B cell (primary cell): ENCODE measurements at places on chromosomes 3 and 15. TPM values are rescaled to one million over a fixed set of nuclear protein-coding genes. Genes with fewer than 3 reads are reported as not detected.

TPRG1 gene
- polyA plus RNA-seq: 0.21 TPM in 1 of 2 replicates, not detected in the other

CGNL1 gene
- polyA plus RNA-seq: 0.03 TPM in 1 of 2 replicates, not detected in the other

TMF1 gene
- 6.8 and 12.2 TPM in 2 replicates for polyA plus RNA-seq

DLG1 gene
- polyA plus RNA-seq: 23.4 and 32.5 TPM in 2 replicates

ROPN1B gene
- not detected in 2 replicates for polyA plus RNA-seq

RARB gene
- polyA plus RNA-seq: not detected in 2 replicates

SIDT1 gene
- polyA plus RNA-seq: 53.2 and 61.2 TPM in 2 replicates

ZNF445 gene
- polyA plus RNA-seq: 2.5 and 2.6 TPM in 2 replicates

RAD51 gene
- polyA plus RNA-seq: 0.61 and 0.67 TPM in 2 replicates

AGTR1 gene
- not detected in 2 replicates for polyA plus RNA-seq

ACP3 gene
- 0.19 and 0.36 TPM in 2 replicates for polyA plus RNA-seq

FEZF2 gene
- not detected in 2 replicates for polyA plus RNA-seq

ARGFX gene
- polyA plus RNA-seq: not detected in 2 replicates

HRG gene
- polyA plus RNA-seq: not detected in 2 replicates

BAHD1 gene
- 12.2 and 15.0 TPM in 2 replicates for polyA plus RNA-seq

OCA2 gene
- polyA plus RNA-seq: 0.09 TPM in 1 of 2 replicates, not detected in the other

PROS1 gene
- 0.03 TPM in 1 of 2 replicates, not detected in the other for polyA plus RNA-seq

MRPL46 gene
- polyA plus RNA-seq: 10.0 and 14.3 TPM in 2 replicates

PLA2G4B gene
- polyA plus RNA-seq: 28.8 and 33.2 TPM in 2 replicates

MOBP gene
- polyA plus RNA-seq: 0.03 and 0.04 TPM in 2 replicates

AP3B2 gene
- 0.16 and 0.37 TPM in 2 replicates for polyA plus RNA-seq
